ENCODE measurements at places on chromosomes 11 and 22.

DNA sequence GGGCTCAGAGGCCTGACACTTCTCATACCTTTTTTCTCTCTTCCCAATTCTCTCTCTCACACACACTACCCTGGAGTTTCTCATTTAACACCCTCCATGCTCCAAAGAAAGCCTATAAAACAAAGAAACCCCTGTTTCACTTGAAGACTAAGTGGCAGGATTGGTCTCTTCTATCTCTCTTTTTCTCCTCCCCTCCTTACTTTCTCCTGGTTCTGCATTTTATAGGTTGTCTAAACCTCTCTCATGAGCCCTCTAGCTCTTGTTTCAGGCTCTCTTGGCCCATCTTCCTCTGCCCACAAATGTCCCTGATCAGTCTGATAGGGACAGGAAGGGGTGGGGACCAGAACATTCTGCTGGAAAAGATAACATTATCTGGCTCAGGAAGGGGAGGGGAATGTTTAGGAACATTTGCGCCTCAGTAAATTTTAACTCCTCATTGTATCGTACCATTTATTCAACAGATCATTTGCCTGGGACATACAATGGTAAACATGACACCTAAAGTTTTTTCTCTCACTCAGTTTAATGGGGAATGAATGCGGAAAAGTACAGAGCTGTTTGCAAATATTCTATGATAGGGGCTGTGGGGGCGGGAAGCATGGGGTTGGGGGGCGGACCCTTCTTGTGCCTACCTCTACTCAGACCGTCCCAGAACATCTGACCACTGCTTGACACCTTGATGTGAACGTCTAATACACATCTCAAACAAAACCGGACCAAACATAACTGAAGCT lies 10.8 kb downstream of the CRYBA4 start:
- no peak for DNase-seq

DNA sequence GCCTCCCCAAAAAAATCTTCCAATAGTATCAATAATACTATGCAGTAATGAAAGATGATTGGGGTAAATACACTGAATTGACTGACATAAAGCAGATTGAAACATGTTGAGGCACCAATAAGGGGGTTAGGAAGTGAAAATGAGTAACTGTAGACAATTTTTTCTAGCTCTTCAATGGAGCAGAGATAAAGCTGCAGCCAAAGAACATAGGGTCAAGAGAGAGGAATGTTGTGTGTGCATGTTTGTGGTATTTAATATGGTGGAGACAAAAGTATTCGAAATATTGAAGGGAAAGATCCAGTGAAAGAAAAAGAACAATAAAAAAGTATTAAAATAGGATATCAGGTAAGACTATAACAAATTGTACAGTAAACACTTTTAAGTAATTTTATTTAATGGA lies 450.0 kb upstream of the CCDC179 start:
- peak; percentile 74 for DNase-seq

GRCh38 chr11:43467958-43468357 lies 109.2 kb downstream of the TTC17 start:
- no peak for DNase-seq

- peak; percentile 91 for DNase-seq
These were observed 16.9 kb upstream of the SIK2 start for GRCh38 chr11:111585371-111585770.

GRCh38 chr11:60764879-60765278 lies 8.2 kb downstream of the MS4A15 start:
- no peak for DNase-seq

DNA sequence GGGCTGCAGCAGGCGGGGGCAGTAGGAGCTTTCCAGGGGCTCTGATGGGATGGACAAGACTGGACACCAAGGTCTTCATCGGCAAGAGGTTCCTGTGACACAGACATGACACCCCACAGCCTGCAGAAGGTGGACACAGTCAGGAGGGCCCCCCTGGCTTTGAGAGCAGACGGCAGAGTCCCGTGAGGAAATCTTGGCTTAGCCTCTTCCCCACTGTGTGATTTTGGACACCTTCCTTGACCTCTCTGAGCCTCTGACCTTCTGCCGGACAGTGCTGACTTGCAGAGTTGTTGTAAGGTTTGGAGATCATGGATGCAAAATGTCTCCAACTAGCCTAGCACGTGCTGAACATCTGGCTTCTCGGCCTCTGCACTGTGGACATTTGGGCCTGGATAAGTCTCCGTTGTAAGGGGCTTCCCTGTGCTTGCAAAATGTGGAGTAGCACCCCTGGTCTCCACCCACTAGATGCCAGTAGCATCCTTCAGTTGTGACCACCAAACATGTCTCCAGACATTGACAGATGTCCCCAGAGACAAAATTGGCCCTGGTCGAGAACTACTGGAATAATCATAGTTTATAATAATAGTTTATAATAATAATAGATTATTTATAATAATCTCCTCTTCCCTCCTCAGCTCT lies 54.6 kb downstream of the MCM5 start:
- no peak for DNase-seq

- no peak for DNase-seq
These were observed 8.1 kb upstream of the ANKRD13D start for GRCh38 chr11:67280788-67281551.

DNA sequence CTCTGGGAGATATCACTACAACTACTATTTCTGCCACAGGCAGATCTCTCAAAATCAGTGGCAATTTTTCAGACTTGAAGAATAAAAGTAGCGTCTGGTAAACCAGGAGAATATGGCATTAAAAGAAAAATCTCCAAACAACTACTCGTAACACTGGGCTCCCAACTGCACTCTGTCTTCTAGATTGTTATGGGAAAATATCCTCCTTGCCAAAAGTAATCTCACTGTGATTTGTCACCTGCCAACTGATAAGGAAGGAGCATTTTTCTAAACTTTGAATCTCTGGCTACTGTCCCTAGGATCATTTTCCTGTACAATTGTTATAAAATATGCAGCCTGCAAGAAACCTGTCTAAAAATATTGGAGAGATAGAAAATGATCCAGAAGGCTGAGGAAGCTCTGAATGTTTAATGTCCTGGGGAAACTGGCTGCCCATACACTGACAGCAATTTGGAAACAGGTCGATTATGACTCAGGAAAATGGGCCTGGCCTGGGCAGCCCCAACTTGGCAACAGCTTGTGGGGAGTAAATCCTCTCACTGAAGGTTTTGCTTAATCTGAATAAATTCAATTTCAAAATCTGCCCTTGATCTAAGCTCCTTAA lies 90.5 kb upstream of the DBX1 start:
- DNase-seq: no peak

GRCh38 chr11:9601876-9602199 lies 28.4 kb downstream of the WEE1 start:
- no peak for DNase-seq

DNA sequence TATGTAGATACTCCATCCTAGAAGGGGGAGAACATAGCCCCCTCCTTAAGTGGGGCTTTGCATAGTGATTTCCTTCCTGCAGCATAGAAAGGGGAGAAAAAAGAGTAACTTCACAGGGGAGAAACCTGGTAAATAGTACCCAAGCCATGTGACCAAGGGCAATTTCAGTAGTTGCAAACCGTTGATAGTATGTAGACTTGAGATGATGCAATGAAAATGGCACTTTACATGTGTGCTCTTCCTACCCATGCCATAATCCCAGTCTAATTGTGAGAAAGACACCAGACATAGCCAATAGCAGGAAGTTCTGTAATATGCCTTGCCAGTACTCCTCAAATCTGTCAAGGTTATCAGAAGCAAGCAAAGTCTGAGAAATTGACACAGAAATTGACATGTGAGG lies 104.1 kb downstream of the NCAM1 start:
- DNase-seq: no peak

DNA sequence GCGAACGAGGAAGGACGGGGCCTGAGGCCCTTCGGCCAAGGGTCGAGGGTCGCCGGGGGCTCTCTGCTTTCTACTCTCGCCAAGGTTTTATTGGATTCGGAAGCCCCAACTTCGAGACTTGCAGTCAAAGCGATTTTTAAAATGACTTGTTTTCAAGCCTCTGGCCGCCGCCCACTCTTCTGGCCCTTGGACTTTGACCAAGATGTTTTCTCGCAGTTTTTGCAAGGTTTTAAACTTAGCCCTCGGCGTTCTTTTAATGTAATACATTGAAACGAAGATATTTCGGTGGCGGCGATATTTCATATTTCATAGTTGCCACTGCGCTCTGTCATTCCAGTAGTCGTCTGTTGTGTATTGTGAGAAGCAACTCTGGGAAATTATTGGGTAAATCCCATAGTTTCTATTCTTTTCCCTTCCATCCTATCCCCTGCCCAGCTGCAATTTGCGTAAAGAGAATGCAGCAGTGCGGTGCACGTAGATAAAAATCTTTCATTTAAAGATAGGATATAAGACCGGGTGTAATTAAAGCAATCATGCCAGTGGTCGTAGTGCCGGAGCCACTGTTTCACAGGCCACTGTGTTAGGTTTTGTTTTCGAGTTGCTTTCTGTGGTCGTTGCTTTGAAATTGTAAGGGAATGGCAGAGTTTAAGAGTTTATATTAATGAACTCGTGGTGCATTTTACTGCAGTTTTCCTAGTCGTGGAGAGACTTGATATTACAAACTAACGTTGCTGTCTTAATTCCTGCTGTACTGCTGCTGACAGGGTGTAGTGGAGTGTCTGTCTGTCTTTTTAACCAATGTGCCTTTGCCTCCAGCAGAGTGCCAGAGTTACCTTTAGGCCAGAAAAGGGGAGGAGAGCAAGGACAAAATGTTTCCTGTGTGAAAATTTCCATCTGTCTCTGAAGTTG lies 702 bp downstream of the BIRC2 start:
- peak; percentile 38 for DNase-seq

DNA sequence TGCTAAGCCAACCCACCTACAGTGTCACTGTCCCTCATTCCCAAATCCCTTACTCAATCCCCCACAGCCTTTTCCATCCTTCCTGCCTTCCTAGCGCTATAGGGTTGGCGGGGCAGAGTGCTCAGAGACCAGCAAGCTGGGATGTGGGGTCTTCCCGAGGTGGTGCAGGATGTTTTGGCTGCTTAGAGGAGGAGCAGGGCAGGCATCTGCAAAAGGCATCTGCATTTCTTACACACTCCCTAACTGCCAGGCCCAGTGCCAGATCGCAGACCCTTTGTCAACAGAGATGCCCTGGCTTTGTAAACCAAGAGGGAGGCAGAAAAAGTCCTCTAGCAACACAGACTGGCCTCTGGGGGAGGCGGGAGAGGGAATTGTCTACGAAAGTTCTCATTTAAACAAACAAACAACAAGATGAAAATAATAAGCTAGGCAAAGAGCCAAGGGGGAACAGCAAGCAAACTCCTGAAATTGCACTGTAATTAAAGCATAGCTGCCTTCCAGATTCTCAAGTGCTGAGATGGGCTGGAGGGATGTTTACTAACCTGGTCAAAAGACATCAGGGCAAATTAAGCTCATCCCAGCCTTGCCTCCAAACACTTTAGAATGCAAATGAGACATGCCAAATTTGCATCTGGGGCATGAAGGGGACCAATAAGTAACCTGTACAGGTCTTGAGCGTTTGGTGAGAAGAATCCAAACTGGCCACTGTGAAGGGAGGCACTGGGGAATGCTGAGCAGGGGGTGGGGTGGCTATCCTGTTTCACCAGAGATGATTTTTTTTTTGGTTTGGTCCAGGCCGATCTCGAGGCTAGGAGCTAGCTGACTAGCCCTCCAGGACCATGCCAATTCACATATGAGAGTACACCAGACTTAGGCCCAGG lies 38.1 kb upstream of the ADA2 start:
- DNase-seq: no peak

DNA sequence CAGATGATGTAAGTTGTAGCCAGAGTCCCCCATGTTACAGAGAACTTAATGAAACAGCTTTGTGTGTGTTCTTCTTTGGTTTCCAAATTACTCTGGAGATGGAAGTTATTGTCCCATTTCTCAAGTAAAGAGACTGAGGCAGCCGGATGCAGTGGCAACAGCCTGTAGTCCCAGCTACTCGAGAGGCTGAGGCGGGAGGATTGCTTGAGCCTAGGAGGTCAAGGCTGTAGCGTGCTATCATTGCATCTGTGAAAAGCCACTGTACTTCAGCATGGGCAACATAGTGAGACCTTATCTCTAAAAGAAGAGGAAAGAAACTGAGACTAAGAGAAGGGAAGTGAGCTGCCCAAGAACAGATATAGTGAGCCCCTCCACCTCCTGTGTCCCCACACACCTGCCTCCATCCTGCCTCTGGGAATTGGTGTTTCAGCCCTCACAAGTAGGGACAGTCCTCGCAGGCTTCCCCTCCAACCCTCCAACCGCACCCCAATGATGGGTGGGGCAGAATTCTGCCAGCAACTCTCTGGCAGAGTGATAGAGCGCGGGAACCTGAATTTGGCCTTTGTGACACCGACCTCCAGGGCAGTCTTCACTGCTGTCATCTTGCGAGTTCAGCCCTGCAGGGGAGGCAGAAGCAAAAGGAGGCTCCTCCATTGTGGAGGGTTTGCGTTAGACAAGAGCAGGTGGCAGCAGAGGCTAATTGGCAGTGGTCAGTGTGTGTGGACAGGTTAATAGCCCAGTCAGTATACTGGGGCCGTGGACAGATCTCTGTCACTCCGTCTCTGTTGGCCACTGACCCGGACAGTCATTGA lies 1.6 kb downstream of the PDXP start:
- no peak for DNase-seq

DNA sequence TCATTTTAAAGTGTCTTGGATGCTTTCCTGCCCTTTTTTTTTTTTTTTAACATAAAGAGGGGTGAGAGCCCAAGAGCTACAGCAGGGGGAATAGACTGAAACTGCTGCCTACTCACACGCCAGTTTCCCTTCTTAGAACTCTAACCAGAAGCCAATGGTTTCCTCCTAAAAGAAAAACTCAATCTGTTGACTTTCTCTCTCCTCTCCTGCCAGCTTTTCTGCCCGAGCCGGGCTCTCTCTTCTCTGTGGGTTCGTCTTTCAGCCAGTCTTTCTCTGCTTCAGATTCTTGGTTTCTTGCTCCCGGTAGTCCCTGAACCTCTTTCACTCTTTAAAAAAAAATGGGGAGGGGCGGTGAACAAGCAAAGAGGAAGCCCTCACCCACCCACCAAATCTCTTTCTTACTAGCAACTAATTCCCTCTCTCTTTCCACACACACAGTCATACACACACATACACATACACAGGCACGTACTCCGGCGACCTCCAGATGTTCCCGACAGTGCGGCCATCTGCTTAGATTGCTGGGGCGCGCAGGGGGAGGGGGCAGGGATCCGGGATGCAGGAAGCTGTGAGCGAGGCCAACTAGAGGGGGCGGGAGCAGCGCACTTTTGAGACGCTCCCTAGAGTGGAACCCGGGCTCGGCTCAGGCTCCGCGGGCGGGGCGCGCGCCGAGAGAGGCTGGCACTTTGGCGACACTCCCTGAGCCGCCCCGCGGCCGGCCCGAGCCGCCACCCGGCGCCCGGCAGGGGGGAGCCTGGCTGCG lies 444 bp upstream of the TSKU start:
- peak; percentile 98 for DNase-seq

GRCh38 chr11:32034149-32034548 lies 56.7 kb upstream of the RCN1 start:
- DNase-seq: peak; percentile 99

GRCh38 chr11:117456027-117456720 lies 128.5 kb downstream of the CEP164 start:
- DNase-seq: no peak

DNA sequence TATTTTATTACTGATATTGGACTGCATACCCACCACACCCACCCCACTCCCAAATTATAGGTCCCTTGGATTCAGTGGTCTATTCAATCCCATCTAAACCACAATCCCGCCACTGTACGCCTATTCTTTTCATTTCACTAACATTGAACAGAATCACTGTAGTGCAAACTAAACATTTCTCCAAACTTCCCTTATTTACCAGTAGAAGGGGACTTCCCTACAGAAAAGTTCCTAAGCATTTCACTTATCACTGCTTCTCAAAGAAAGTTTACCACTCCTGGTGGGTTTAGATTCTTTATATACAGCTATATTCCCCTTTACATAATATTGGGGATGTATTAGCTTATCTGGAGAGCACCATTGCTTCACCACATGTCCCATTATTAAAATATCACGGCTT lies 29.3 kb downstream of the OR8B12 start:
- DNase-seq: no peak
